ENCODE measurements at places on chromosomes 12 and 14. TPM values are rescaled to one million over a fixed set of nuclear protein-coding genes. Genes with fewer than 3 reads are reported as not detected.

FOXJ2 gene
- 22.2 TPM for polyA plus RNA-seq

NIN gene
- polyA plus RNA-seq = 36.0 TPM

COCH gene
- 3.1 TPM for polyA plus RNA-seq

DLK1 gene
- 4.4 TPM for polyA plus RNA-seq

AHNAK2 gene
- polyA plus RNA-seq = 2.0 TPM

CLEC1A gene
- 2.7 TPM for polyA plus RNA-seq

ATXN3 gene
- polyA plus RNA-seq = 26.5 TPM

TSPAN8 gene
- 43.0 TPM for polyA plus RNA-seq

OR4K1 gene
- polyA plus RNA-seq = not detected

GRCh38 chr14:20477211-20477876, 8.1 kb downstream of the PNP start:
- DNase-seq = no peak

GRCh38 chr12:123465084-123465483, 7.1 kb downstream of the SNRNP35 start:
- DNase-seq = no peak

DNA sequence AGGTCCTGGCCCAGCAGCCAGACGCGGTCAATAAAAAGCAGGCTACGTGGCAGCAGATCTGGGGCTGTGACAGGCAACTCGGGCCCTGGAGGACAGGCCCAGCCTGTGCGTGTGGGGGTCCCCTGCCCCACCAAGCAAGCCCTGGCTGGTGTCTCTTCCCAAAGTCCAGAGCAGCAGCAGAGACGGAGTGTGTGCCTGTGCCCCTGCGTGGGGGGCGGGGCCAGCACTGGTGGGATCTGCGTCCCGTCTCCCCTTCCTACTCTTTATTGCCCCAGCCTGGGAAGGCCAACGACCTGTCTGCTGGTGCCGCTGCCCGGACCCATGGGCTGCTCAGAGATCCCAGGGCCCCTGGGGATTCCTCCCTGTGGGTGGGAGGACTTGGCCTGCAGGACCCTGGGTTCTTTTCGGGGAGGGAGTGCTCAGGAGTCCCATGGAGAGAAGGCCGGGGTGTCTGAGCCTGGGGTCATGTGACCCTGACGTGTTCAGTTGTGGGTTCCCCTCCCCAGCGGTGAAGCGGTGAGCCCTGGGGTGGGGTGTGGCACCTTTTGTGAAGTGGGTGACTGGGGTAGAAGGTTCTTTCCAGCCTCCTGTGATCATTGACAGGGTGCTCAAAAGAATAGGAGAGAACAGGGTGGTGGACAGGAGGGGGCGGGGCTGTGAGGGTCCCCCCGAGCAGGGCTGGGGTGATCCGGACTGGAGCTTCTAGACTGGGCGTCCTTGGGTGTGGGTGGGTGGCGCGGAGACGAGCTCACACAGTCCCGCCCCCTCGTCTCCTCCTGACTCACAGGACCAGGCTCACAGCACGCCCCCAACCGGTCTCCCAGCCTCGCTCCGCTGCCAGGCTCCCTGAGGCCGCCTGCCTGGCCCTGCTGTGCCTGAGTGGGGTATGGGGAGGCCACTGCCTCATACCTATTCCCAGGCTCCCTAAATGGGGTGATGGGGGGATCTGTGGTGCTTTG, 22.4 kb downstream of the ASPG start:
- no peak for DNase-seq

- no peak for DNase-seq
These were observed 119.8 kb downstream of the KICS2 start for GRCh38 chr12:64102339-64102738.

DNA sequence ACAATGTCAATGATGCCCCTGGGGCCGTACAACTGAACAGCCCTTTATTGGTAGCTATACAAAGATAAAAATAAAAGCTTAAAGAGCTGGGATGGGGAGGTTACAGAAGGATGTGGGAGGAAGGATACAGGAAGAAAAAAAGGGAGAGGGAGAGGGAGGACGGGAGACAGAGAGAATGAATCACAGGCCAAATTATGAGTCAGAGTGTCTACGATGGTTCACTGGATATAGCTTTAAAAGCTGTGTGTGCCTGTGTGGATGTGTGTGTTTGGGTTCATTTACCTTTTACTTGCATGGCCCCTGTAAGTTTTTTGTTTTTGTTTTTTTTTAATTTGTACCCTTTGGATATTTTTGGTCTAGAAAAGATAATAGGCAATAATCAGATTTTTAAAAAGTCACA, 111.9 kb downstream of the CCDC60 start:
- DNase-seq = no peak

GRCh38 chr12:129886541-129886940, 17.3 kb downstream of the TMEM132D start:
- no peak for DNase-seq

- no peak for DNase-seq
These were observed 13.4 kb downstream of the AKAP5 start for GRCh38 chr14:64478634-64479250.

DNA sequence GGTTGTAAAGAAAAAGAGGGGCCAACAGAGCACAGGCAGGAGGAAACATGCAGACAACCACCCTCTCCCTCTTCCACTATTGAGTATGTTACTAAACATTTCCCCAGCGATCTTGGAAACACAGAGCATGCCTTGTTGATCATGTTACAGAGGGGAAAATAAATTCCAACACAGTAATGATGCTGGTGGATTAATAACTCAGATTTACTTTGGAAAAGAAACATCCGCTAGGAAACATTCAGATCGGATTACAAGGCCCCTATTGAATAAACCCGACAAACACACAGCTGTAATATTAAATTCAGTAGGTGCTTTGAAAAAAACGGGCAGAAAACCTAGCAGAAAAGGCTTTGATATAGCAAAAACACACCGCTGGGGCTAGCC, 5.4 kb downstream of the BMP4 start:
- no peak for DNase-seq

DNA sequence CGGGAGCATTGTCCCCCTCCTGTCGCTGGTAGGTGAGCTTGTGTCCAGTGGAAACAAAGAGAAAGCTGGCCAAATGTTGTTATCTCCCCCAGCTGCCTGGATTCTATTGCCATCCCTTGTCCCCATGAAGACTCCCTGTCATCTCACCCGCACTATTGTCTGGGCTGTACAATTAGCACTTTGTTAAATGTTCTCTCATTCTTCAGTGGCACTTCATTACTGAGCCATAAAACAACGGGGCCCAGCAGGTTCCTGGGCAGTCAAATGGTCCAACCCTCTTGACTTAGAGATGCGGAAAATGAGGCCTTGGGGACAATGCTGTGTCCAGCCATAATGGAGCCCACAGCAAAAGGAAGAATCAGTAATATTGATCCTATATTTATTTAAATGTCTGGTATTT, 13.2 kb upstream of the COL2A1 start:
- no peak for DNase-seq

- no peak for DNase-seq
These were observed 19.3 kb downstream of the CCDC62 start for GRCh38 chr12:122793685-122794106.

- no peak for DNase-seq
These were observed 17.1 kb downstream of the SEC23A start for GRCh38 chr14:39085933-39086332.

DNA sequence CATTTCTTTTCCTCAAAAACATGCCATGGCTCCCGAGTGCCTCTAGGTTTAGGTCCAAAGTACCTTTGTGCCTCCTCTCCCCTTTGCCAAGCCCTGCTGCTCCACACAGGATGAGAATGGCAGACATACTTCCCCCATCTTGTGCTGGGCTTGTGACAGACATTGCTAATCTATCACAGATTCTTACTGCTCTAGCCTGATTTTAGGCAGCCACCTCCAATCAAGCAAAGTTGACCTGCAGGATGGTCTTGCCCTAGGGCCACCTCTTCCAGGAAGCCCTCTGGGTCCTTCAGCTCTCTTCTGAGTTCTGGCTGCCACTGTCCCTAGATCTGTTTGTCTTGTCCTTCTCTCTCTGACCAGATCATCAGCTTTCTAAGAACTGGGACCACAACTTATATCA, 20.5 kb downstream of the FOXN4 start:
- no peak for DNase-seq

GRCh38 chr12:81800298-81801148, 41.4 kb upstream of the PPFIA2 start:
- DNase-seq = no peak

GRCh38 chr14:51335961-51336723, 96.1 kb downstream of the TMX1 start:
- no peak for DNase-seq

DNA sequence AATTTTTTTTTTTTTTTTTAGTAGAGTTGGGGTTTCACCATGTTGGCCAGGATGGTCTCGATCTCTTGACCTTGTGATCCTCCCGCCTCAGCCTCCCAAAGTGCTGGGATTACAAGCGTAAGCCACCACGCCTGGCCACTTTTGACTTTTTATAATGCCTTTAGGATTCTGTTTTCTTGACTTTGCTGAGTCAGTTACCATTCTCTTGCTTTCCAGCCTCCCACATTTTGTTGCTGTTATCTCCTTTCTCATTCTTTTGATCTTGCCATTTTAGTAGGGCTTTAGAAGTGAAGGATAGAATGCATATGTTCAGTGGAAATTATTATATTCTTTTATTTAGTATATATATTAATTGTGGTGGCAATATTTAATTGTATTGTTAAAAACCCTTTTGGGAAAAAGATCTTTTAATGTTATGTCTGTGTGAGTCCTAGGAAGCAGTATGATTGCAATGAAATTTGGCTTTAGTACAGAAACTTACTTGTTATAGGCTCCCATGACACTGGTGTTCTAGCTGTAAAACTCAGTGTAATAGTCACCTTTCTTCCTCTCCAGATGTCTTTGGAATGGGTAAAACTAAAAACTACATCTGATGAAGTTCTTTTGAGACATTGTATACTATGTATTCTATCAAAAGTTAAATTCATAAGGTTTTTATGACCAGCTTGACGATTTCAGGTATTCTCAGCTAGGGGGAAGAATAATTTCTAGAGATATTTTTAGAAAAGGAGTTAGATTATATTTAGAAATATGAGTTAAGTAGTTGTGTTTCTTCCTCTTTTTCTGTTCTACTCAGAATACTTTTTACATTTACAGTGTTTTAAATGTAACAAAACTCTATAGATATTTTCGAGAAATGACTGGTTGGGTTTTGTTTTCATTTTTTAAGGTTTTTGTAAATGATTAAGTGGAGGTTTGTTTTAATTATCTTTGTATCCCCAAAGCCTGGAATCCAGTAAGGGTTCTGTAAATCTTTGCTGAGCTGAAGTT, 74.7 kb downstream of the APAF1 start:
- DNase-seq = no peak

- no peak for DNase-seq
These were observed 64.0 kb downstream of the NUMB start for GRCh38 chr14:73394317-73394716.

DNA sequence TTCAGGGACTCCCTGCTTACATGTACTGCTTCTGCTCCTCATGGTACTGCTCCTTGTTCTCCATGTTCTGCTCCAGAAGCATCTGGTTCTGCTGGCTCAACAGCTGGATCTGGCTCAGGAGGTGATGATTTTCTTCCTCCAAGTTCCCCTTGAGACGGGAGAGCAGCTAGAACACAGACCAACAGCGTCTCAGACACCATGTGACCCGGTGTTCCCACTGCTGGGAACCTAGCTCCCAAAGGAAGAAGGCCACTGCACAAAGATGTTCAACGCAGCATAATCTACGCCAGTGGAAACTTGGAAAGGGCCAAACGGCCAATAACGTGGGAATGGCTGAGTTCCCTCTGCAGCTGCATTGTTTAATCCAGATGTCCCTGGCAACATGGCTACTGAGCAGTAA, 49.6 kb upstream of the GPR68 start:
- no peak for DNase-seq

- DNase-seq = no peak
These were observed 502 bp downstream of the KIF26A start for GRCh38 chr14:104138718-104139459.

GRCh38 chr14:96584199-96584906, 82.2 kb downstream of the PAPOLA start:
- no peak for DNase-seq

DNA sequence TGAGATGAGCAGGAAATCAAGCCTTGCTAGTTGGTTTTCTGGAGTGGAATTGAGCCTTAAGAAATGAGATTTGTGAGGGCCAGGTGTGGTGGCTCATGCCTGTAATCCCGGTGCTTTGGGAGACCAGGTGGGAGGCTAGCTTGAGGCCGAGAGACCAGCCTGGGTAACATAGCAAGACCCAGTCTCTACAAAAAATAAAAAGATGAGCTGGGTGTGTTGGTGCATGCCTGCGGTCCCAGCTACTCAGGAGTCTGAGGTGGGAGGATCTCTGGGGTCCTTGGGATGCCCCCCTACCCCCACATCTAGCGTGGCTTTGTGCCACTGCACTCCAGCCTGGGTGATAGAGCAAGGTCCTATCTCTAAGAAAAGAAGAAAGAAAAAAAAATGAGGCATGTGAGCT, 104.2 kb upstream of the RTL1 start:
- no peak for DNase-seq

DNA sequence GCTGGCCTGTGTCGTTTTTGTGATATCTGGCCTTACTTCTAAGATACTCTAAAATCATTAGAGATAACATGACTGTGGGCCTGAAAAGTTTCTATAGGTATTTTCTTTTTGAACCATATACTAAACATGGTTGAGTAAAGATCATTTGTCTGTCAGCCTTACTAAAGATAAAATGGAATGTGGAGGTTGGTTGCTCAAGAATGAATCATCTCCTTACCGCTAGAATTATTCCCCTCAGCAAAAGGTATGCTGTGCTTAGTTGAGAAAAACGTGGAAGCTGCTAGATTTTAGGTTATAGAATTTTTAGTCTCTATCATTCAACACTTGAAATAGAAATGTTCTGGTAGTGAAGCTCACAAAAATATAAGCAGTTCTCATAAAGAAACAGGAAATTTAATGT, 407.3 kb downstream of the AEBP2 start:
- no peak for DNase-seq

DNA sequence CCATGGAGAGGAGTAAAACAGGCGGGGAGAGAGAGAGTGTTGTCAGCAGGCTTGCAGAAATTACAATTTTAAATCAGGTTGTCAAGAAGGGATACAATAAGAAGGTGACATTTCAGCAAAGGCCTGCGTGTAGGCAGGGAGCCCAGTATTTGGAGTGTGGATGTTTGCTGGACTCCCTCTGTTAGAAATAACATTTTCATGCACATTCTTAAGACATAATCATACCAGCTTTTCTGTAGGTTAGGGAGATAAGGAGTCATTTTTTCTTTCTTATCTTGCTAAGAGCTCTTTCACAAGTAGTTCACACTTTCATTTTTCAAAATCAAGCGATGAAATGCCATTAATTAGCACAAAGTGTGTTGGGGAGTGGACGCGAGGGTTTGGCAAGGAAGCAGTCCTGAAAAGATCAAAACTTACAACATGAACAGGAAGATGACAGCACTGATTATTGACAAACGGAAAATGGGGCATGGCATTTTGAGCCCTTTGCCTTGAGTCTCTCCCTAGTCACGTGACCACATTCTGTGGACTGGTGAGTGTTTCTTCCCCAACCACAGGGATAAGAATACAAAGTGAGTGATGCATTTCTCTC, 160.2 kb downstream of the DAD1 start:
- no peak for DNase-seq

DNA sequence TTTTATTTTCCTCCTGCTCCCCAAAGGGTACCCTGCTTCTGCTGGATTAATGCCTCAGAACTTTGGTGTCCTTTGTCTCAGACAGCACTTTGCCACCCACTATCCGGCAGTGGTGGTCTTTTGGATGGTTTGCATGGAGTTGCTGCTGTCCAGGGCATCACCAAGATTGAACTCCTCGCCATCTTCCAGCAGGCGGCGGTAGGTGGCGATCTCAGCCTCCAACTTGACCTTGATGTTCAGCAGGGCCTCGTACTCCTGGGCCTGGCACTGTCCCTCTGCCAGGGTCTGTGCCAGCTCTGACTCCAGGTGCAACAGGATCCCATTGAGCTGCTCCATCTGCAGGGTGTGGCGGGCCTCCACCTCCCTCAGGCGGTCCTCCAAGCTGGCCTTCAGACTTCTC, 9.4 kb upstream of the NOPCHAP1 start:
- DNase-seq = no peak
